Mucosa of descending colon (tissue), 3 donors: ENCODE measurements at places on chromosomes 2 and 18. TPM values are rescaled to one million over a fixed set of nuclear protein-coding genes. Genes with fewer than 3 reads are reported as not detected.

GRCh38 chr2:58051445-58051844 lies 4.8 kb downstream of the VRK2 start:
- no peak for DNase-seq

DNA sequence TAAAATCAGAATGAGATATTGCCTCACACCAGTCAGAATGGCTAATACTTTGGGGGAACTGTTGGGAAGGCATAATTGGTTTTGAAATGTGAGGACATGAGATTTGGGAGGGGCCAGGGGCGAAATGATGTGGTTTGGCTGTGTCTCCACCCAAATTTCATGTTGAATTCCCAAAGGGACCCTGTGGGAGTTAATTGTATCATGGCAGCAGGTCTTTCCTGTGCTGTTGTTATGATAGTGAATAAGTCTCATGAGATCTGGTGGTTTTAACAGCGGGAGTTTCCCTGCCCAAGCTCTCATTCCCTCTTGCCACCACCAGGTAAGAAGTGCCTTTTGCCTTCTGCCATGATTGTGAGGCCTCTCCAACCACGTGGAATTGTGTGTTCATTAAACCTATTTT lies 59.6 kb downstream of the CSRNP3 start:
- DNase-seq: no peak

Gene CLEC4F
- total RNA-seq: 0.19 TPM

GRCh38 chr2:136891100-136891499 lies 125.8 kb downstream of the THSD7B start:
- DNase-seq: no peak

Gene SLC39A10
- 22.6 TPM for total RNA-seq

DNA sequence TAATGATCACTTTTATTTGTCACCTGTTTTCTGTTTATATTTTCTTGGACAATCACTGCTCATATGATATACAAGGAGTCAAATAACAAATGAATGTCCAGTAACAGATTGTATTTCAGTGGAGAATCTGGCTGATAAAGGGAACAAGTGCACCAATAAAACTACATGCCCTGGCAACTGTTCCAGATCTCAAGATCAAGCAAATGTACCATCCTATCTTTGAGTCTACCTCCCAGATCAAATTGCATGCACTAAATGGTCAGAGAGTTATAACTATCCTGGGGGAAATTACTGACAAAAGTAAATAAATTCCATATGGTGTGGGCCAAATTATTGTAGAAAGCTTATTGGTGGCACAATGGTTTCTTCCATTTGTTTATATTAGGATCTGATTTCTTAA lies 452.8 kb downstream of the MBD2 start:
- no peak for DNase-seq
